Hematopoietic multipotent progenitor cell treated with erythropoietin and hydrocortisone succinate and interleukin-3 and kit ligand, for 15 days (in vitro differentiated cells): ENCODE measurements at places on chromosomes 7 and 10.

- no peak for DNase-seq
Observed at GRCh38 chr7:106062006-106062405, 50.1 kb downstream of the SYPL1 start.

DNA sequence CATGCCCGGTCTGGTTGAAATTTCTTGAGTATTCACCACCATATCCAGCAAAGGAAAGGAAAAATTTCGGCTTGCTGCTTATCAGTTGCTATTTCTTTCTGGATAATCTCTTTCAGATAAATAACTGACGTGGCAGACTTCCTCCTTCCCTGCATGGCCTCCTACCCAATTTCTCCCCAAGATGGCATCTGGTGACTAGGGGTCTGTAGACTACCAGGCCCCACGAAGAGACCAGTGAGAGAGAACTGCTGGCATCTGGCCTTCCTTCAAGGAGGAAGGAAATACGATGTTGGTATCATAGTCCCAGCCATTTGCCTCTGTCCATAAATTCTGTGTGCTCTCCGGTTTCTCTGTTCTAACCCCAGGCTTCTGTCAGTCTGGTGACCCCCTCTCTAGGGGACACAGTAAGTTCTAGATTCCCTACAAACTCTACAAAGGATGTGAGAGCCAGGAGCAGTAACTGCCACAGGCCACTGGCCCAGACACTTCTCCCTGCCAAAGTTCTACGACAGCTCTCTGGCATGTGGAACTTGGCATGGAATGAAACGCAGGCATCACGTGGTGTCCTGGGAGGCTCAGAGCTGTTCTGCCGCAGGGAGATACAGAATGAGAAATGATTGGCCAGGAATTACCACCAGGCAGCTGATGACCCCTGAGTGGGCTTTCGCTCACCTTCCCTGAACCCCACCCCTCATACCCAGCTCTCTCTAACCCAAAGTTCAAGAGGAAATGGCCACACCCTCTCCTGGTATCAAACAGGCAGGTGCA lies 30.0 kb upstream of the MSRB2 start:
- DNase-seq, result no peak

- no peak for DNase-seq
Observed at GRCh38 chr7:6221340-6222319, 50.8 kb downstream of the CYTH3 start.

DNA sequence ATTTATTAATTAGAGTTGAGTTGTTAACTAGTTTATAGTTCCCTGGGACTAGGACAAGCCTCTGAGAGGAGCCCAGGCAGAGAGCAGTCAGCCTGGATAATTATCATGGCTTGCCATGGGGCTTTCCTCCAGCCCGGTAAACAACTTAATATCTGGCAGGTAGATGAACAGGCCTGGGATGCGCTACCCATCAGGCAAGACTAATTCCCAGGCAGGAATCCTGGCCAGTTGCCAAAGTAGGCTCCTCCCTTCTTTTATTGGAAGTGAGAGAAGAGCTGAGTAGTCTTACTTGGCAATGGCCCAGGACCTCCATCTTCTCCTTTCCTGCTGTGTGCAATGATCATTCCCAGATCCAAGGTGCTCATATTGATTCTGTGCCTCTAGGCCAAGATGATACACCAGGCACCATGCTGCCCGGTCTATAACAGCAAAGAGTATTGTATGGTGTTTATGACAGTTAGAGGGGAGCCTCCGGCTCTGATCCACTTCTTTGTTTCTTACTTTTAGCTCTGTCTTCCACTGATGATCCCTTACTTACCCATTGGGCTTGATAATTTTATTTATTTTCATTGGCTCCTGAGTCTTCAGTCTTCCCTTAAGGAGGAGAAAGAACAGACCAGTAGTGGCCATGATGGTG lies 408.7 kb downstream of the REEP3 start:
- no peak for DNase-seq

DNA sequence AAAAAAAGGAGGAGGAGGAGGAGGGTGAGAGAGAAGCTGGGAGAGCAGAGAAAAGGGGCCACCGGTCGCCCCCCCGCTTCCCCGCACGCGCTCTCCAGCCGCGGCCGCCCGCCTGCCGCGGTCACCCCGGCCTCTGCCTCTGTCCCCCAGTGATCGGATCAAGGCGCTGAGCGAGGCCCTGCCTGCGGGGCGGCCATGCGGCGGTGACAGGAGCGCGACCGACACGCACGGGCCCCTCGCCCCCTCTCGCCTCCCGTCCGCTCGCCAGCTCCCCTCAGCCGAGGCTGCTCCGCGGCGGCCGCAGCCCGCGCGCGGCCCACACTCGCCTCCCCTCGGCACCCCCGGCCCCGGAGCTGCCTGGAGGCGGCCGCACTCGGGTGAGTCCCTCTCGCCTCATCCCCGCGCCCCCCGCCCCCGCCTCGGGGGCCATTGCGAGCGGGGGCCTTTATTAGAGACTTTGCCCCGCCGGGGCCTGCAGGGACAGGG lies at the start of gene GTF2I:
Gene GTF2I, plus strand, starts transcription at position 27 of the 486 bp plus-strand sequence. CDS start 31,411 bp downstream, outside the sequence.
- DNase-seq, result no peak
